Stimulated activated CD8-positive, alpha-beta memory T cell treated with anti-CD3 and anti-CD28 coated beads, Interleukin-7, amount 100 ng/mL, for 1 hour (primary cell): ENCODE measurements at places on chromosomes 11 and 22.

DNA sequence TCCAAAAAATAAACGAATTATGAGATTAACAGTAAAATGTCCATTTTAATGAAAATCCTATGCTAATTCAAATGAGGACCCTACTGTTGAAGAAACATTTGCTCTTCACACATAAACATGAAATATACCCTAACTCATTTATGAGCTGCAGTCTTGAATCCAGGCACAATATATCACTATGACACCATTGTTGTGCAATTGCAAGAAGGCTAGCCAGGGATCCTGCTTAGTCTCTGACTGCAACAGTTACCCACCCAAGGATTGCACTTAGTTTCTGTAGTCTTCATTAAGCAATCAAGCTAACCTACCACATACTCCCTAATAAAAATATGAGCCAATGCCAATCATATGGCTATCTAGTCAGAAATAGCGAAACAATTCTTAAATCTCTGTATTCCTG lies 981.0 kb upstream of the FAT3 start:
- no peak for DNase-seq

GRCh38 chr22:41563051-41563711 lies 2.4 kb downstream of the CSDC2 start:
- DNase-seq = no peak

DNA sequence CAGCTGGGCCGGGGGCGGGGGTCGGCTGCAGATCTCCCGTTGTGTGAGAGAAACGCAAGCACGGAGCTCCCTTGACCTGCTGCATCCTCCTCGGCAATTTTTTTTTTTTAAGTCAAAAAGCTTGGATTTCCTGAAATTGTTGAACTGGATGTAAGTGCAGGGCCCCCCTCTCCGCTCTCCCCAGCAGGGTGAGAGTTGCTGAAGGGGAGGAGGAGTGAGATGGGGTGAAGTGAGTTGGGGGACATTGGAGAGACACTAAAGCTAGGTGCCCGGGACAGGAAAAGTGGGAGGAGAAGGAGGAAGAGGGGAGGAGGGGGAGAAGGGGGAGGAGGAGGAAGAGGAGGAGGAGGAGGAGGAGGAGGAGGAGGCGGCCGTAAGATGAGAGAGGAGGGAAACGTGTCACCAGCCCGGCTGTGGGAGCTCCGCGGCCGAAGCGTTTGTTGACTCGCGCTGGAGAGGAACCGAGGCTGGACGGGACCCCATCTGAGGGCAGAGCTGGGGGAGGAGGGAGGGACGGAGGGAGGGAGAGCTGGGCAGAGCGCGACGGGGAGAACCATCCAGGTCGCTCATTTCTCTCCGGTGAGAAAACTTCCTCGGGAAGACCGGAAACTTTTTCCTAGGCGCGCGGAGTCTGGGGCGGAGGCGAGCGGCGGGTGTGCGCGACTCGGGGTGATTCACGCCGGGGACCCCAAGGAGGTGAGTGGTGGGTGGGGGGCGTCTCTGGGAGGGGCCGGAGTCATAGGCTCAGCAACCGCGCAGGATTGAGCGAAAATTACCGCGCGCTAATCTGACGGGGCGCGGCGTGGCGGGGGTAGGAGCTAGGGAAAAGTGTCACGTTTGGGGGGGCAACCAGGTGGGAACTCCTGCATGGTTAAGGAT lies 80.2 kb downstream of the PRR5L start:
- DNase-seq = no peak

DNA sequence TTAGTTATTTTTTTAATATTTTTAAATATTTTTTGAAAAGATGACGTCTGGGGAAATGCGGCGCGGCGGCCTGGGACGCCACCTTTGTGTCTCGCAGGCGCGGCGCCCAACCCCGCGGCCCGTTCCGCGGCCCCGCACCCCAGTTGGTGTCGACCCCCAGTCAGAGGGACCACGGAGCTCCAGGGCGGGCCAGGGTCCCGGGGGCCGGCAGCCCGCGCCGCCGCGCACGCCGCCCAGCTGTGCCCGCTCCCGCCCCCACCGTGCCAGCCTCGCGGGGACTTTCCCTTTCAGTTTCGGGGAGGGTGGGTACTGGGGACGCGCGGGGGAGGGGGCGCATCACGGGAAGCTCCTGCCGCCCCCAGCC lies 1.6 kb downstream of the CCND1 start:
- DNase-seq = peak; percentile 13

GRCh38 chr11:75919525-75919924 lies 104.5 kb downstream of the UVRAG start:
- no peak for DNase-seq

DNA sequence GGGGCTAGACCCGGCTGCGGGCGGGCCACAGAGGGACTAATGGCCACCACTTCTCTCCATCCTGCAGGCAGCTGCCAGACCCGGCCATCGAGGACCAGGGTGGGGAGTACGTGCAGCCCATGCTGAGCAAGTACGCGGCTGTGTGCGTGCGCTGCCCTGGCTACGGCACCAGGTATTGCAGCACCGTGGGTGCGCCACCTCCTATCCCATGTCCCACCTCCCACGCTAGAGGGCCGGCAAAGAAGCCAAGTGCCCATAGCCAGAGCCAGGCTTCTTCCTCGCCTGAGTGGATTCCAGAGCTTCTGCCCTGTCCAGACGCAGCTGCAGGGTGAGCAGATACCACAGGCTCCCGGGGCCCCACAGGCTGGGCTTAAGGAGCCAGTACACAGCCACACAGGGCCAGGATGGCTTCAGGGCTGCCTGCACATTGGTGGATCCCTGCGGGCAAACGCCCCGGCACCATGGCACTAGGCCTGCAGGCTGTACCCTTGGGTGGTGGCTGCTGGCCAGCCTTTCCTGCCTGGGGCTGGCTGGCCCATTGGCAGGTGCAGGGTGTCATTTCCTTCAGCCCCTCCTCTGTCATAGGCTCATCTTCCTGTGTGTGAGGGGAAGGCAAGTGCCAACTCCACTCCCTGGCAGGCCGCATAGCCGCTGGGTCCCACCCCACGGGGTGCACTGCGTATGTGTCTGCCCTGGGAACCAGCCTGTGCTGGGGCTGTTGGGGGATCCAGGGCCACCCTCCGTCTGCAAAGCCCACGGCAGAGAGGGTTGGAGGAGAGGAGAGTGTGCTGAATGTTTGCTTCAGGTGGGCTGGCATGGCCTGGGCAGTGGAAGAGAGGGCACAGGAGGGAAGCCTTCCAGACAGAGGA lies 16.5 kb upstream of the DGCR8 start:
- no peak for DNase-seq

- DNase-seq = no peak
These were observed 4.6 kb downstream of the SOX10 start for GRCh38 chr22:37979782-37980181.
